Activated CD8-positive, alpha-beta memory T cell treated with anti-CD3 and anti-CD28 coated beads, Interleukin-2, amount 50 U/mL, for 48 hours (primary cell): ENCODE measurements at places on chromosomes 1 and 21.

GRCh38 chr21:33374450-33375096, 28.6 kb upstream of the IFNGR2 start:
- DNase-seq: no peak

GRCh38 chr1:47840393-47841190, 156.6 kb downstream of the TRABD2B start:
- DNase-seq: no peak

GRCh38 chr1:24193046-24193445, 6.0 kb upstream of the IFNLR1 start:
- no peak for DNase-seq

DNA sequence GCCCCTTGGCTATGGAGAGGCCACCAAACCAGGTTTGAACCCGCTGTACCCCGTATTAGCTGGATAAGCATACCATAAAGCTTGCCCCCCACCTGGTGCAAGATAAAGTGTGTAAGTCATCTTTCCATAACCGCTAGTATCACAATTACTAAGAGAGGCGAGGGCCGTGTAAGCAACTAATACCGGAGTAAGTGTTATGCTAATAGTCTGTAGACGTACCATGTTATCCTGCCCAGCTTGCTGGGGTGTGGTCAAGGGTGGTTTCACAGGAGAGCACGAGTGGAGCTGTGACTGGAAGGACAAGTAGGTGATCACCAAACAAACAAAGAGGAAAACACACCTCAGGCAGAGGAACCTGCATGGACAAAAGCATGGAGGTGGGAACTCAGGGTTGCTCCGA, 3.6 kb upstream of the TNFRSF1B start:
- DNase-seq: no peak

DNA sequence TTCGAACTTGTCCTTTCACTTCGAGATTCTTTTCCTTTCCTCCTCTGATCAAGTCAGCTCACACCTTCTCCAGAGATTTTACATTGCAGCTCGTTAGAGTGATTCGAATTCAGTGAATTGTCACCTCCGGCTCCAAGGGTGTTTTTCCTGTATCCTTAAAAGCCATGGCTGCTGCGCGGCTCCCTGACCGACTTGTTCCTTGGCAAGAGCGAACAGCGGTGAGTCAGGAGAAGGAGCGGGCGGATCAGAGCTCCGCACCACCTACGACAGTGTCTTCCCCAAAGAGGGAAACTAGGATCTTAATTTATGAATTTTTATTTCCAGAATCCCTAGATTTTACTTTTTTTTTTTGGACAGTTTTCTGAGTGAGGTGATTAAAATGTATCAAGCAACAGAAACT, 204.4 kb upstream of the ADGRL2 start:
- DNase-seq: no peak
